NCI-H748 treated with DMSO at 0.1 percent for 48 hours (cell line): ENCODE measurements at places on chromosomes 1 and 21.

- no peak for DNase-seq
Measured at GRCh38 chr1:44862829-44863401, 19.9 kb upstream of the PTCH2 start.

DNA sequence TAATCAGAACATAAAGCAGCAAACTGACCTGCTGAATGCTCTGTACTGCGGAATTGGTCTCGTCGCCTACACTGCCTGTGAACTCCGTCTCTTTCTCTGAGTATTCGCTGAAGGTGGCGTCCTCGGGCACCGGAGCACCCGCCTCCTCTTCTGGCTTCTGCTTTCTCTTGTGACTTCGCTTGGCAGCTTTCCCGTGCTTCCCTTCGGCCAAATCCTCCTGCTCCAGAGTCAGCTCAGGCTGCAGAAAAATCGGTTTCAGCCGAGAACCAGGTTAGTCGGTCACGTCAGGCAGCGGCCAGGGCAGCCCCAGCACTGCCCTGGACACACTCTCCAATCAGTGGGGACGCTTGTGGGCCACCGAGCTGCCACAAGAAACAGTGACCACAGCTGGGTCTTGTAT, 35.8 kb upstream of the RIPK4 start:
- no peak for DNase-seq

- DNase-seq, result no peak
Measured at GRCh38 chr1:223199094-223199647, 56.1 kb upstream of the TLR5 start.

DNA sequence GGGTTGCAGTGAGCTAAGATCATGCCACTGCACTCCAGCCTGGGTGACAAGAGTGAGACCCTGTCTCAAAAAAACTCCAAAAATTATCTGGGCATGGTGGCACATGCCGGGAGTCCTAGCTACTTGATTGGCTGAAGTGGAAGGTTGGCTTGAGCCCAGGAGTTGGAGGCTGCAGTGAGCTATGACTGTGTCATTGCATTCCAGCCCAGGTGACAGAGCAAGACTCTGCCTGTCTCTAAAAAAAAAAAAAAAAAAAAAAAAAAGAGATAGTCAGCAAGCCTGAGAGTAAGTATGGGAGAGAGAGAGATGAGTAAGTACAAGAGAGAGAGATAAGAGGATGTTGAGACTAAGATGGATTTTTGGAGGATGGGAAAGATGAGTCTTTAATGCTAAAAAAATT, 180.8 kb upstream of the CACYBP start:
- no peak for DNase-seq

DNA sequence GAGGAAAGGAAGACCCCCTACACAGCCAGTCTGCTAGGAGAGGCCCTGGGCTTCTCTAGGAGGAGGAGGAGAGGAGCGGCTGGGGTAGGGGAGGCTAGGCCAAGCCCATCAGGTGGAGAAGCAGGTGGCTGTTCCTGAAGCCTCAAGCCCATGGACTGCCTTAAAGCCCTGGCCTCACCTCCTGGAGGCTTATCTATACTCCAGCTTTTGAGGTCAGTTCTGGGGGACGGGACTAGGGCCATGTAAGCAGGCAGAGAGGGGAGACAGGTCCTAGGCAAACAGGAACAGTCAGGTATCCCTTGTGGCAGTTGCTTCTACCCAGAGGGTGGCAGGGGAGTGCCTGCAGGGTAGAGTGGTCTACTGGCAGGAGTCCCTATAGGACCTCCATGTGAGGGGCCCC, 40.6 kb downstream of the KCNC4 start:
- DNase-seq, result no peak

- peak; percentile 3 for DNase-seq
Measured at GRCh38 chr1:248622570-248623001, 12.3 kb downstream of the OR2T11 start.
